ENCODE measurements at places on chromosomes 6 and 20.
A peak's percentile ranks its signal among the peaks of the same experiment; 100 is the strongest.

DNA sequence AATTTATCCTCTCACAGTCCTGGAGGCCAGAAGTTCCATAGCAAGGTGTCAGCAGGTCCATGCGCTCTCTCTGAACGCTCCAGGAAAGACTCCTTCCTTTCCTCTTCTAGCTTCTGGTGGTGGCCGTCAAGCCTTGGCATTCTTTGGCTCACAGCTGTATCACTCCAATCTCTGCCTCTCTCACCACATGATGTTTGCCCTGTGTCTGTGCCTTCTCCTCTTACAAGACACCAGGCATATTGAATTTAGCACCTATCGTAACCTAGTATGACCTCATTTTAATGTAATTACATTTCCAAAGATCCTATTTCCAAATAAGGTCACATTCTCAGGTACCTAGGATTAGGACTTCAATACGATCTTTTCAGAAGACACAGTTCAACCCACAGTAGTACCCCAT lies 428.5 kb downstream of the CD83 start:
- no peak for DNase-seq

DNA sequence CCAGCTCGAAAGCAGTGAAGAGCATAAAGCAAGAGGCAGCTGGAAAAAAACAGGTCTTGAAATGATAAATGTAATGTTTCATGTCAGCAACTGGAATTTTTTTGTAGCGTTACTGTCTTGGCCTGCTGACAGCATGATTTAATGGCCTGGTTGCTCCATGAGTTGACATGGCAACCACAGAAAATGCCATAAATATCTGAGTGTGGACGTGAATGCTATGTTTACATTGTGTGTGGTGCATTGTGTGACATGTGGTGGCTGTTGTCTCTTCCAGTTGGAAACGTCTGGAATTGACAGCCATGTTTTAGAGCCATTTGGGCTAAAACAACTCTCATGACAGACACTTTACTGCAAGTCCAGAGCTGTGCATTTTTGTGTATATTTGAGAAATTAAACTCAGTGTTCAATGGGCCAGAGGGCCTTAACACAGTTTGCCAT lies 170.0 kb downstream of the FOXA2 start:
- peak; percentile 14 for DNase-seq

DNA sequence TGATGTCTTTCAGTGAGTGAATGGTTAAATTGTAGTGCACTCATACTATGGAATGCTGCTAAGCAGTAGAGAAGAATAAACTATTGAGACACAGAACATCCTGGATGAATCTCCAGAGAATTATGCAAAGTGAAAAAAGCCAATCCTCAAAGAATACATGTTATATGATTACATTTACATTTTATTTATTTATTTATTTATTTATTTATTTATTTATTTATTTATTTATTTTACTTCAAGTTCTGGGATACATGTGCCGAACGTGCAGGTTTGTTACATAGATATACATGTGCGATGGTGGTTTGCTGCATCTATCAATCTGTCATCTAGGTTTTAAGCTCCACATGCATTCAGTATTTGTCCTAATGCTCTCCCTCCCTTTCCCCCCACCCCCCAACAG lies 175.8 kb upstream of the VGLL2 start:
- no peak for DNase-seq

DNA sequence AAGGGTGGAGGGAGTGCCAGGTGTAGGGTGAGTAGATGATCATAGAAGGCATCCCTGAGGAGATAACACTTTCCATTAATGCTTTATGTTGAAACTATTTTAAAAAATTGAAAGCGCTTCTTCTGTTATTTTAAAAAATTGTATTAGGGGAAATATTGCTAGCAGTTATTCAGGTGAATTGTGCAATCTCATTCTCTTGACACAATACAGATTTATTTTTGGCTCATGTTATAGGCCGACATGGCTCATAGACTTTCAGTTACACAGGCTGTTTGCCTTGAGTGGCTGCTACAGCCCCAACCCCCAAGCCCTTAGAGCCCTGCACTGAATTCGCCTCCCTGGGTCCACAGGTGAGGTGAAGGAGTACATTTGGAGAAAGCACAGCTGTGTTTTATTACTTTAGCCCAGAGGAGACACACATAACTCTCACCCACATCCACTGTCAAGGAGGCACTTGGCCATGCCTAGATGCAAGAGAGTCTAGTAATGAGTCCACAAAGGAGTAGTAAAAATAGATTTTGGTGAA lies 228.2 kb downstream of the RFPL4B start:
- DNase-seq, result no peak

GRCh38 chr6:69061066-69061465 lies 426.0 kb downstream of the ADGRB3 start:
- no peak for DNase-seq

- DNase-seq, result no peak
Measured at GRCh38 chr6:53635322-53635721, 30.2 kb downstream of the KLHL31 start.

DNA sequence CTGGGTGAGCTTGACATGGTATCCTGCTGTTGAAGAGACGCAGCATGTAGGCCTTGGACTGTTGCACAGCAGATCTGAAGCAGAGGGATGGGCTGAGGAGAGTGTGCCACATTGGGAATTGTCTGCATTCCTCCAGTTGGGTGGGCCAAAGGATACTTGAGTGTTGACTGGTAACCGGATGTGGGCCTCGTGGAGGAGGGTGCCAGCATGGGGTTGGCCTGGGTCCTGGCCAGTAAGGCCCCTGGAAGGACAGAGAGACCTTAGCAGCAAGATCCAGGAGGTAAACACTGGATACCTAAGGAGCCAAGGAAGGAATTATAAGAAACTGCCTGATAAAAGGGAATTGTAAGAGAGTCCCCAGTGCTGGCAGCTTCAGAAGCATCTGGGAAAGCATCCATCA lies 76.9 kb downstream of the FIG4 start:
- no peak for DNase-seq

DNA sequence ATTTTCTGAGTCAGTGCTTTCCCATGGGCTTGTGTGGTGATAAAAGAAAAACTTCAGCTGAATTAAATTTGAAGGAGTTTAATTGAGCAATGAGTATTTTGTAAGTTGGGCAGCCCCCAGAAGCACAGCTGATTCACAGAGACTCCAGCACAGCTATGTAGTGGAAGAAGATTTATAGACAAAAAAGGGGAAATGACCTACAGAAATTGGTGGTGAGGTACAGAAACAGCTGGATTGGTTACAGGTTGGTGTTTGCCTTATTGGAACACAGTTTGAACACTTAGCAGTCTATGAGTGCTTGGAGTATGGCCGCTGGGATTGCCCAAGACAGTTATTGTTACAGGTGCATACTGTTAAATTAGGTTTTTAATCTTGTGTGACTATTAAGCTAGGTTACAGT lies 96.9 kb upstream of the PTPRK start:
- DNase-seq, result no peak

DNA sequence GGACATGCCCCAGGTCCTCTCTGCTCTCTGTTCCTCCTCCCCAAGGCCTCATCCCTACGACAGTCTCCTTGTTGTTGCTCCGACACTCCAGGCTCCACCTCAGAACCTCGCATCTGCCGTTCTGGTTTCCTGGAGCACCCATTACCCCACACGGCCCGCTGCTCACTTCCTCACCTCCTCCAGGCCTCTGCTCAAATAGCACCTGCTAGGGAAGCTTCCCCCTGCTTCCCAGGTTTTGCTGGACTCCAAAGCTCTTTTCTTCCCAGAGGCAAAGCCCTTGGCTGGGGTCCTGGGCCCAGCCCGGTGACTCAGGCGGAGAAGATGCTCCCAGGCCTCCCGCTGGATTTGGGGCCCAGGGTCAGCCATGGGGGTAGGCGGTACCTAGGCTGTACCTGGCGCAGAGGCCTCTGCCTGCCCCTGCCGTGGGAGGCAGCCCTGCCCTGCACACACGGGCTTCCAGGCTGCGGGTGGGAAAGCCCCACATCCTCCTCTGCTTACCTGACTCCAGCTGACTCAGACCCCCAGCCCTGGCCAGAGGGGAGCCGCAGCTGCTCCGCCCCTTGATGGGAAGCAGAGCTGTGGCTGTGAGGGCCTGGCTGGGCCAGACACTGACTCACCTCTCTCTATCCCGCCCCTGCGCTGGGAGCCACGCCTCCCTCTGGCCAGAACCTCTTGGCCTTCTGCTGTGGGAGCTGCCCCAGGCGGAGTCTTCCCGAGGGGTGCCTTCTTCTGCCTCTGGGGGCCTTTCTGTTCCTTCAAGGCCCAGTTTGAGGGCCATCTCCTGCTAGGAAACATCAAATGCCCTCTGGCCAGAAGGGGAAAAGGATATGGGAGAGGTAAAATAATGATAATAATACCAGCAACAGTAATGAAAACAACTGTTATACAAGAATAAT lies 130.5 kb downstream of the CEBPB start:
- peak; percentile 98 for DNase-seq

DNA sequence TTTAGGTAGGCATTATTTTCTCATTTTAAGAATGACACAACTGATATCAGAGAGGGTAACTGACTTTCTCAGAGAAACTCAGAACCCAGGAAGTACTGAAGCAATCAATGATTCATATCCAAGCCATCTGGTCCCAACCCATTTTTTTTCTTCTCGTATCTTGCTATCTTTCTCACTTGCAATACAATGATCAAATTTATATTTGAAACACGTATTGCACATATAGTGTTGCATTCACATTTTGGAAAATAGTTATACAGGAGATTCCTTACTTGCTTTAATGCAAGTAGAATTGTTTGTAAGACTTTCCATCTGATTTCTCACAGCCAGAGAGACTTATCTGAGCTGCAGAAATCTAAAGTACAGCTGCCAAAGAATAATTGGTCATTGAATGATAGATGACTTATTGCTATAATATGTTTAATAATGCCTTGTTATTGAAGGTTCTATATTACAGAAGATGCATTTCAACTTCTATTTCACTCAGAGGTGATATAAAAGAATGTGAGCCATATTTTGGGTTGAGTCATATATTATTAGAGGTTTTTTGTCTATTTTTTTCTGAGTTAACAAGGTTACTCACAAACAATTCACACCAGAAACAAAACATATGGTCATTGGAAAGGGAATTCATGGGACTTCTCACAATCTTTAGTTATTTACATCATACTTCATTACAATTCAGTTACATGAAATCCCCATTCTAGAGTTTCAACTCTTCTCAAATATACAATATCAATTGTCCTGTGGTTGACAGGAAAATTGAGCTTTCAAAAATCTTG lies 337.5 kb upstream of the CITED2 start:
- DNase-seq, result peak; percentile 37

DNA sequence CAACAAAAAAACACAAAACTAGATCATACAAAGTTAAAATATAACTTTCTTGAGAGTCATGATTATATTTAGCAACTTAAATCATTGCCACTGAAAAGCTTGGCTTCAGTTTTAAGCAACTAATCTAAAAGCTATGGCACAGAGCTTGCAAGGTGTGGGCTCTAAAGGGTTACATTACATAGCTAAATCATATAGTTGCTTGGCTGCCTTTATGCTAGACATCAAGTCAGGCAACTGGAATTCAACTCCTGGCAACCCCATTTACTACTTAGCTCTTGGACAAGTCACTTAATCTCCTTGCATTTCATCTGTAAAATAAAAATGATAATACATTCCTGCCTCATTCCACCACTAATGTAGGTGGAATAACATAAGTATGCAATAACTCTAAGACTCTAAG lies 40.9 kb upstream of the GCM1 start:
- DNase-seq, result no peak

- DNase-seq, result no peak
Measured at GRCh38 chr6:7189101-7189758, 81.5 kb downstream of the RREB1 start.

DNA sequence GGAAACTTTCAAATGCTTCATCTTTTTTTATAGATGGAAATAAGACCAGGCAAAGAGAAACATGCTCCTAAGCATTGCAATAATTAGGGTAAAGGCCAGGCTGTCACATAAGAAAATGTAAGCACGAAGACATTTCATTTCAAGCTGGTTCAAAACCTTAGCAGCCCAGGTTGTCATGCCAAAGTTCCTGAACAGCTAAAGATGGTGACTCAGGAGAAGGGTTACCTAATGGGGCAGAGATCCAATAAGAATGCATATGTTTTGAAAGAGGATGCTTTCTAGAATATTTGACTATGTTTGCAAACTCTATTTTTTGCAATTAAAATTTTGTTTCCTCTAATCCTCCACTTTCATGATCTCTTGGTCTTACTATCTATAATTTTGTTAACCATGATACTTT lies 65.6 kb upstream of the PHACTR2 start:
- DNase-seq, result no peak

DNA sequence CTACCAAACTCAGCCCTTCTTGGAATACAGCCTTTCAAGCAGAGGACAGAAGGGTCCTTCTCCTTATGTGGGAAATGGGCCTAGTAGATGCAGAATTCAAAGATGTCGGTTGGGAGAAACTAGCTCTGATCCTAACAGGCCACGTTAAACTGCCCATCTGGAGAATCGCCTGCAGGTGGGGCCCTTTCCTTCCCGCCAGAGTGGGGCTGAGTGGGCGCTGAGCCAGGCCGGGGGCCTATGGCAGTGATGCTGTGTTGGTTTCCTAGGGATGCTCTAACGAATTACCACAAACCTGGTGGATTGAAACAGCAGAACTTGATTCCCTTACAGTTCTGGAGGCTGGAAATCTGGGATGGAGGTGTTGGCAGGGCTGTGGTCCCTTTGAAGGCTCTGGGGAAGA lies 9.1 kb downstream of the MAPK13 start:
- no peak for DNase-seq

- DNase-seq, result peak; percentile 96
Measured at GRCh38 chr6:42028234-42029061, 21.9 kb upstream of the TAF8 start.

GRCh38 chr20:22866812-22867341 lies 168.2 kb upstream of the SSTR4 start:
- peak; percentile 28 for DNase-seq

DNA sequence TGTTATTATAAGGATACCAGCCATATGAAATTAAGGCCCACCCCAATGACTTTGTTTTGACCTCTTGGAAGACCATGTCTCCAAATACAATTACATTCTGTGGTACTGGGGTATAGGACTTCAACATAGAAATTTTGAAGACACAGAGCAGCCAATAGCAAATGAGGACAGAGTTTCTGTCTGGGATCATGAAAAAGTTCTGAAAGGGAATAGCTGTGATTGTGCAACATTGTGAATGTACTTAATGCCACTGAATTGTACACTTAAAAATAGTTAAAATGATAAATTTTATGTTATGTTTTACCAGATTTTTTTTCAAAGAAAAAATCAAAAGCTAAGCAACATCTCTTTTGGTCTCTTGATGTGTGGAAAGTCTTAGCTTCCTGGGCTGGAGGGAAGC lies 27.0 kb upstream of the AGPAT4 start:
- DNase-seq, result no peak

GRCh38 chr6:127342296-127342945 lies 988 bp downstream of the ECHDC1 start:
- DNase-seq, result peak; percentile 51

GRCh38 chr20:50957276-50957675 lies 1.1 kb downstream of the DPM1 start:
- DNase-seq, result peak; percentile 51

DNA sequence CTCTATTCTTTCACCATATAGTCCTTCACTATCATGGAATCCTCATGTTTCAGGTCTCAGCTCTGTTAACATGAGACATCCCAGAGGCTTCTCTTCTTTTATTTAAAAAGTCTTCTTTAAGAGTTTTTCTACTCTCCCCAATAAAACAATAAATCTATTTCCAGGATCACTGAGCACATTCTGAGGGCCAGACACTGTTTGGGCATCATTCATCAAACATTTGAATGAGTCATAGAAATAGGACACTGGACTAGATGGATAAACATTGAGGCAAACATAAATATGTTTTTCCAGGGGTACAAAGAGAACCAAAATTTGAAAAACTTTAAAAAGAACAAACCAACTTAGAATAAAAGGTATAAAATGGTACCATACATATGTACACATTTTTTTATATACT lies 554.4 kb downstream of the KIF16B start:
- DNase-seq, result no peak

Measured in mesenchymal stem cell (in vitro differentiated cells and primary cell).